ENCODE measurements at places on chromosomes 2 and 18. TPM values are rescaled to one million over a fixed set of nuclear protein-coding genes. Genes with fewer than 3 reads are reported as not detected.

The SLC9A4 gene
- not detected for total RNA-seq

GRCh38 chr18:70582981-70583380 lies 294.1 kb downstream of the SOCS6 start:
- DNase-seq, result no peak

The USP14 gene
- 30.5 TPM for total RNA-seq

- DNase-seq, result no peak
Observed at GRCh38 chr2:126975671-126976655, 77.3 kb downstream of the TEX51 start.

The TET3 gene
- 7.9 TPM for total RNA-seq

The TMEM17 gene
- 3.4 TPM for total RNA-seq
